ENCODE measurements at places on chromosomes 11 and 22.

DNA sequence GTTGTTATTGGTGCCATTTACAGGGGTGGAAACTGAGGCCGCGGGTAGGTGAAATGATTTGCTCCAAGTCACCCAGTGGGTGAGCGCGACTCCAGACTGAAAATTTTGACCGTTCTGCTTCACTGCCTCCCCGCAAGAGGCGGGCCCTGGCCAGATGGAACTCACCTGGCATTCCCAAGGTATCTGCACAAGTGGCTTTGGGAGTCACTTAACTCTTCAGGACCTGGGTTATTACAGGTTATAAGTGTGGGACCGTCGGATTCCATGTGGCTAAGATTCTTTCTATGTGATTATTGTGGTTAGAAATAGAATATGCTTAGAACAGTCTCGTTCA lies 598 bp downstream of the CABIN1 start:
- no peak for DNase-seq

GRCh38 chr22:31503211-31503964 lies 7.1 kb downstream of the SFI1 start:
- no peak for DNase-seq

GRCh38 chr11:19970944-19971343 lies 189.3 kb downstream of the DBX1 start:
- peak; percentile 2 for DNase-seq

DNA sequence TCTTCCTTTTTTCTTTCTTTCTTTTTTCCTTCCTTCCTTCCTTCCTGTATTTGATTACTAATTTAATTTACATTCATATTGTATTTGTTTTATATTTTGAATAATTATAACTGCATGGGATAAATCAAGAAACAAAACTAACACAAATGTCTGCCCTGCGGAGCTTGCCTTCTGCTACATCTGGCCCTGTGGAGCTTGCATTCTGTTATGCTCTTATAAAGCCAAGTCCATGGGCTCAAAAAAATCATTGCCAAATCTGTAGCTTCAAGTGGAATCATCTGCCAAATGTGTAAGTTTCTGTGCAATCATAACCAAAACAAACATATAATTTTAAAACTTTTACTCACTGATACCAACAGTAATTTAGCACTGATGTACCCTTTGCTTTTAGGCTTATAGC lies 8.0 kb upstream of the OR52J3 start:
- DNase-seq, result no peak

DNA sequence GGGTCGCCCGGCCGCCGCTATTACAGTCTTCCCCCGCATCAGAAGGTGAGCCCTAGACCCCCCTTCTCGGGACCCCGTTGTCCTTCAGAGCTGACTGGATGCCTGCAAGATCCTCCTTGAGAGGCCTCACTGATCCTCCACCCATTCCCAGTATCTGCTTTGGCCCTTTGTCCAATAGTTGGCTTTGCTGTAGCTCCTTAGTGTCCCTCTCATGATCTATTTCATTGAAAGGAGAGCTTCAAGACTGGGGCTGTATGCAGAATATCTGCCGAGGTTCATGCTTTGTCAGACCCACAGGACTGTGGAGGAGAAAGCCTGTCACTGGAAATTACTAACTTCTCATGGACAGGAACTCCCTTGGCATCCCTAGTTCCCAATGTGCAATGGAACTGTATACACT lies 499 bp downstream of the DLAT start:
- peak; percentile 3 for DNase-seq

All from CD4-positive, alpha-beta T cell treated with Interleukin-2 at 100 ng/mL for 4 hours (primary cell).